Large intestine (tissue), 12 donors: ENCODE measurements at places on chromosomes 1 and 21. TPM values are rescaled to one million over a fixed set of nuclear protein-coding genes. Genes with fewer than 3 reads are reported as not detected.

The TESK2 gene
- 12.8 TPM for polyA plus RNA-seq

The CELA3A gene
- 0.25 TPM for polyA plus RNA-seq

The MYBPH gene
- polyA plus RNA-seq: 0.45 TPM

The NID1 gene
- 76.0 TPM for polyA plus RNA-seq

The DCST1 gene
- 0.88 TPM for polyA plus RNA-seq

GRCh38 chr1:159798893-159799292, 3.3 kb upstream of the FCRL6 start:
- peak; percentile 64 for DNase-seq
- H3K4me3 ChIP-seq: no peak overlapping the region
- H3K27me3 ChIP-seq: peaks cover 14% of the 10 kb centered on the region
- no peak overlapping the region for H3K27ac ChIP-seq
- H3K4me1 ChIP-seq: no peaks in the 10 kb centered on the region

DNA sequence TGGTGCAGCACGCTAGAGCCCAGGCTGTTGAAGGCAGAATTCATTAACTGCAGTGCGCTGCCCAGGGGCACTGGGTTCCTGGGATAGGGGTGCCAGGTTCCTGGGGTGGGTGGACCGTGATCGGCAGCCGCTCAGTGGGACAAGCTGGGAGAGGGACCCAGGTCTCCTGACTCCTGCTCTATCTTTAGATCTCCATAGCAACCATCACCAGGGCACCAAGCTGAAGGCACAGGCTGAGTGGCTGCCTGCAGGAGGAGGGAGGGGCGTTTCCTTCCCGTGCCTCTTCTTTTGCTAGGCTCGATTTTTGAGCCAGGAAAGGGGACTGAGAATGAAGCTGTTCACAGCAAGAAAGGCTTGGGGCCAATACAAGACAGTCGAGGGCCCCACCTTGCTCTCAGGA, 20.9 kb upstream of the CDCP2 start:
- no peaks in the 10 kb centered on the region for H3K27me3 ChIP-seq
- no peak for DNase-seq
- H3K27ac ChIP-seq: no peak overlapping the region
- H3K4me3 ChIP-seq: no peak overlapping the region
- H3K4me1 ChIP-seq: no peaks in the 10 kb centered on the region
- H3K36me3 ChIP-seq: peaks cover 2% of the 10 kb centered on the region

DNA sequence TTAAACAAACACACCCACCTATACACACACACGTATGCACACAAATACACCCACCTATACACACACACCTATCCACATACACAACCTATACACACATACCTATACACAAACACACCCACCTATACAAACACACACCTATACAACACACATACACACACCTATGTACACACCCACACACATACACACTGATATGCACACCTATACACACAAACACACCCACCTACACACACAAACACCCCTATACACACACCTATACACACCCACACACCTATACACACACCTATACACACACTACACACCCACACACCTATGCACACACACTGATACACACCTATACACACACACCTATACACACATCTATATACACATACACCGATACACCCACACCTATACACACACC, 115.7 kb upstream of the VAMP3 start:
- H3K4me1 ChIP-seq: no peaks in the 10 kb centered on the region
- peaks cover 4% of the 10 kb centered on the region for H3K27me3 ChIP-seq
- H3K4me3 ChIP-seq: no peak overlapping the region
- H3K36me3 ChIP-seq: no peaks in the 10 kb centered on the region
- no peak overlapping the region for H3K27ac ChIP-seq

GRCh38 chr1:23577056-23578004, 18.0 kb upstream of the ID3 start:
- H3K4me3 ChIP-seq: no peak overlapping the region
- H3K36me3 ChIP-seq: no peaks in the 10 kb centered on the region
- no peak for DNase-seq
- peaks cover 14% of the 10 kb centered on the region for H3K4me1 ChIP-seq

GRCh38 chr1:196651637-196652215, at the start of gene CFH:
TSS of gene CFH (plus strand) at chr1:196652043. CDS start at chr1:196652118, 75 bp downstream.
- no peaks in the 10 kb centered on the region for H3K4me1 ChIP-seq
- peaks cover 4% of the 10 kb centered on the region for H3K27me3 ChIP-seq
- H3K27ac ChIP-seq: peak within 1 kb of the TSS; percentile 18
- H3K4me3 ChIP-seq: peak within 1 kb of the TSS; percentile 10

DNA sequence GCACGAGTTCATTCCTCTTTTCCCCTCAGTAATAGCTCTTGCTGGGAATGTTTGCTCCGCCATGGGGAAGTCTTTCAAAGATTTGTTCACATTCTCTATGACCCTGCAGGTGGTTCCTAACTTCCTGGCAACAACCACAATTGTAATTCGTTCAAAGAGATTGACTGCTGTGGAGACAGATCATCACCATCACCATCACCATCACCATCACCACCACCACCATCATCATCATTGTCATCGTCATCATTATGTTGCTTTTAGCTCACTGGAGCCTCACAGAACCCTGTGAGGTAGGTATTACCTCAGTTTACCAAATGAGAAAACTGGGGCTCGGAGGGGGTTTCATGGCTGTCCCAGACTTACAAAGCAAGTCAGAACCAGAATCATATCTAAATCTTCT, 30.9 kb downstream of the COA7 start:
- H3K4me1 ChIP-seq: peaks cover 20% of the 10 kb centered on the region
- H3K36me3 ChIP-seq: no peaks in the 10 kb centered on the region
- no peak overlapping the region for H3K4me3 ChIP-seq
- DNase-seq: no peak
- H3K27me3 ChIP-seq: no peaks in the 10 kb centered on the region

DNA sequence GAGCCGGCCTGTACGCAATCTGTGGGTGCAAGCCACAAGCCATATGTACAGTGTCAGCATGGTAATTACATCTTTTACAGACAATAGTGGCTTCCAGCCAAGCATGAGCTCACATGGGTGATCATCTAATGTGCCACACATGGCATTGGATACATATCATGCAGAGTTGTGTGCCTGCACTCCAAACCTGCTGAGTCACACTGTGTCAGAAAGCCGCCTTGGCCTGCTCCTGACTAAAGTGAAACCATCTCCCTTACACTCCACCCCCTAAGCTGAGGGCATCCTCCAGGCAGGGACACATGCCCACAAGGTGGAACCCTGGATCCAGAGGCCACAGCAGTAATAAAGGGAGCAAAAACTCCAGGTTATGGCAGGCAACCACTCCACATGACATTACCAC, 72.5 kb downstream of the KCNT2 start:
- H3K4me3 ChIP-seq: no peak overlapping the region
- no peaks in the 10 kb centered on the region for H3K36me3 ChIP-seq
- no peak overlapping the region for H3K27ac ChIP-seq
- no peaks in the 10 kb centered on the region for H3K4me1 ChIP-seq
- peak; percentile 13 for DNase-seq

GRCh38 chr21:43733529-43734071, 14.7 kb downstream of the PDXK start:
- H3K27ac ChIP-seq: peak overlapping the region; percentile 87
- H3K4me3 ChIP-seq: peak overlapping the region; percentile 5
- H3K27me3 ChIP-seq: no peaks in the 10 kb centered on the region
- H3K4me1 ChIP-seq: peaks cover 81% of the 10 kb centered on the region
- H3K36me3 ChIP-seq: peaks cover 34% of the 10 kb centered on the region

GRCh38 chr21:39022863-39023693, 160.2 kb downstream of the PSMG1 start:
- no peaks in the 10 kb centered on the region for H3K36me3 ChIP-seq
- no peak overlapping the region for H3K27ac ChIP-seq
- peaks cover 8% of the 10 kb centered on the region for H3K4me1 ChIP-seq
- H3K4me3 ChIP-seq: no peak overlapping the region
- DNase-seq: peak; percentile 32

- H3K4me1 ChIP-seq: peaks cover 2% of the 10 kb centered on the region
- no peak for DNase-seq
- H3K4me3 ChIP-seq: no peak overlapping the region
- peaks cover 3% of the 10 kb centered on the region for H3K27me3 ChIP-seq
- no peak overlapping the region for H3K27ac ChIP-seq
Measured at GRCh38 chr1:154346276-154346917, 21.1 kb downstream of the ATP8B2 start.

DNA sequence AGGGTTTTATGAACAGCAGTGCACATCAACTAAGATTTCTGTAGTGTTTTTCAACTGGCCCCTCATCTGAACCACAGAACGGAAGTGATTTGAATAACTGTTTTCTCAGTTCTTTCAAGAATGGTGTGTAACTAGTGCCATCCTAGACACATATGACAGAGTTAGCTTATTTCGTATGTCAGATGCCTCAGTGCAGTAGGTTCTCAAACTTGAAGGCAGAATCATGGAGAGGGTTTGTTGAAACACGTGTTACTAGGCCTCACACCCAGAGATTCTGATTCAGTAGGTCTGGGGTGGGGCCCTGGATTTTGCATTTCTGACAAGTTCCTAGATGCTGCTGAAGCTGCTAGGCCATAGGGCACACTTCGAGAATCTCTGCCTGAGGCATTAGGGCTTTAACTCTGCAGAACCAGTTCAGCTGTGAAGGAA, 49.0 kb downstream of the SCCPDH start:
- DNase-seq: no peak
- no peak overlapping the region for H3K4me3 ChIP-seq
- H3K27ac ChIP-seq: no peak overlapping the region
- no peaks in the 10 kb centered on the region for H3K4me1 ChIP-seq
- H3K27me3 ChIP-seq: no peaks in the 10 kb centered on the region

GRCh38 chr1:43890815-43891214, 42.8 kb upstream of the ARTN start:
- no peaks in the 10 kb centered on the region for H3K4me1 ChIP-seq
- H3K27me3 ChIP-seq: no peaks in the 10 kb centered on the region
- H3K4me3 ChIP-seq: no peak overlapping the region
